ENCODE measurements at places on chromosomes 5 and 9.

- peak; percentile 69 for DNase-seq
These were observed 88.6 kb downstream of the MACROH2A1 start for GRCh38 chr5:135310328-135310989.

DNA sequence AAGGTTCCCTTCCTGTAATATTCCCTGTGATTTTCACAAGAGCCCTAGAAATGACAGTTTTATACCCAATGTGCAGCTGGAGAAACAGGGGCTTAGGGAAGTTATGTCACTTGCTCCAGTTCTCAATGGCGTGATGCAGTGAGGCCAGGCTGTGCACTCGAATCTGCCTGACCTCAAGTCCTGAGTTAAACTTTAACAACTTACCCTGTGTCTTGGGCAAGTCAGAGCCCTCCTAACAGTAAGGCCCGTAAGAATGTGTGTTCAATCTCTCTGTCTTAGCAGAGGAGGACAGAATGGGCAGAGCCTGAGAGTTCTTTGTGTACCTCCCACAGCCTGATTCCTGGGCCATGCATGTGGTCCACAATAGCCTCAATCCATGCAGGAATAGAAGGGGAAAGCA, 181.1 kb downstream of the TRIM32 start:
- DNase-seq = no peak

DNA sequence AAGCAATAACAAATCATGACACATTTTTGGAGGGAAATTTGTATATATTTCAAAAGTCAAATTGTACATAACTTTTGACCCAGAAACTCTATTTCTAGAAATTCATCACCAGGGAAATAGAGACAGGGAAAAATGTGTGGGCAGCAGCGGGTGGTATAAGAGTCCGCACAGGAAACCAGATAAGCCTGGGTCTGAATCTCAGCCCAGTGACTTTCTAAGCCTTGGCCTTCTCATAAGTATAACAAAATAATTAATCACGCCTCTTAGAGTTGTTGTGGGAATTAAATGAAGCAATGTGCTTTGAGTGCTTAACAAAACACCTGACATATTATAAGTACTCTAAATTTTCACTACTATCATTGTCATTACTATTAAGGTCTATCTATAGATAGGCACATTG, 149.2 kb upstream of the DAP start:
- DNase-seq = no peak

- no peak for DNase-seq
These were observed 104.7 kb downstream of the LHFPL2 start for GRCh38 chr5:78543916-78544315.

DNA sequence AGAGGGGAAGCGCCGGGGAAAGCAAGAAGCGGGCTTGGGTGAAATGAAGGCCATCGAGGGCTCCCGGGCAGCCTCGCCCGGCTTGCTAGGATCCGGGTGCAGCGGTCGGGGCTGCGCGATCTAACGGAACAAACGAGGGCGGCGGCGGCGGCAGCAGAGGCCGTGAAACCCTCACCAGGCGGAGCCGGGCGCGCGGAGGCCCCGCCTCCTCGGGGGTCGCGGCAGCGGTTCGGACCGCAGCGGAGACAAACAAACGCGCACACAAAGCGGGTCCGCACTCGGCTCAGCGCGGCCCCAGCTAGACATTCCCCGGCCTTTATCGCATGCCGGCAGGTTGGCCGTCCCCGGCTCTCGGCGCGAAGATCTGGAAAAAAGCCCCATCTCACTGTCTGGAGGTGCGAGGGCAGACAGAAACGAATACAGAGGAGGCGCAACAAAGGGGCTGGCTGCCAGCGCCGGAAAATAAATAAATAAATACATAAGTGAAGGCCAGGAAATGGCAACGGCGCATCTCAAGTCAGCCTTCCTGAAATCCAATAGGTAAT, 10.5 kb upstream of the TRIM36 start:
- DNase-seq = peak; percentile 28

- DNase-seq = peak; percentile 16
These were observed 9.9 kb upstream of the ALDOB start for GRCh38 chr9:101445353-101446029.

DNA sequence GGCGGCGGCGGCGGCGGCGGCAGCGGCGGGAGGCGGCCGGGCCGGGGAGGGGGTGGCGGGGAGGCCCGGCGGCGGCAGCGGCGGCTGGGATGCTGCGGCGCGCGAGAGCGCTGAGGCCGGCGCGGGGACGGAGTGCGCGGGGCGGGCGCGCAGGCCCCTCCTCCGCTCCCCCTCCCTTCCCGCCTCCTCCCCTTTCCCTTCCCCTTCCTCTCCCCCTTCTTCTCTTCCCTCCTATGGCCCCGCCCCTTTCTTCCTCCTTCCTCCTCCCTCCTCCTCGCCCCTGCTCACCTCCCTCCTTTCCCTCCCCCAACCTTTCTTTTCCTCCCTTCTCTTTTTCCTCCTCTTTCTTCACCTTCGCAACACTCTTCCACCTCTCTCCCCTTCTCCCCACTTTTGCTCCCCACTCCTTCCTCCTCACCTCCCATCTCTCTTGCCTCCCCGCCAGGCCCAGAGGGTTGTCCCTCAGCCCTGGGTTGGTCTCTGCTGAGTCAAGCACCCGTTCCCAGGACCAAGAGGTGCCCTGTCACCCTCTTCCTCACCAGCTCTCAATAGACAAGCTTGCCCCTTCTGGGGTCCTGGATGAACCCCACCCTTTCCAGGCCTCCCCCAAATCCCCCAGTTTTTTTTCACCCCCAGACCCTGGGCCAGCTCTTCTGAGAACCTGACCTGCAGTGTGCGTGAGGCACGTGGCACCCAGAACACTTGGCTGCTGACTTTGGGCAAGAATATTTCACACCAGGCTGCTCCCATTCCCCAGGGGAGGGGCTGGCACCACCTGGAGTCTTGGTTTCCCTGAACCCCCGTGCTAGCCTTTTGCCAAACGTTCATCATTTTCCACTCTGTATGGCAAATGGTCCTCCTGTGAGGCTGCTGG, at the start of gene SEMA4D:
Gene SEMA4D (minus strand): TSS at position 136 of the 874 bp plus-strand sequence. CDS start 92,657 bp downstream, outside the sequence.
- peak; percentile 74 for DNase-seq

DNA sequence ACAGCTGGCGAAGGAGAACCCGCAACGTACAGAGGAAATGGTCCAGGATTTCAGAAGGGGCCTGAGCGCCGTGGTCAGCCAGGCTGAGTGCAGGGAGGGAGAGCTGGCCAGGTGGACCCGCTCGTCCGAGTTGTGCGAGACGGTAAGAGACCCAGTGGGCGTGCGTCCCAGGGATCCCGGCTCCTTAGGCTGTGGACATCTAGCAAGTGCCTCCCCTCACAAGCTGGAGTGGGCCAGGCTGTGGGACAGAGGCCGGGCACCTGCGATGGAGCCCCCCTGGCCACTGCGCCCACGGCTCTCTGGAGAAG, 29.5 kb upstream of the LRRC14B start:
- DNase-seq = no peak

DNA sequence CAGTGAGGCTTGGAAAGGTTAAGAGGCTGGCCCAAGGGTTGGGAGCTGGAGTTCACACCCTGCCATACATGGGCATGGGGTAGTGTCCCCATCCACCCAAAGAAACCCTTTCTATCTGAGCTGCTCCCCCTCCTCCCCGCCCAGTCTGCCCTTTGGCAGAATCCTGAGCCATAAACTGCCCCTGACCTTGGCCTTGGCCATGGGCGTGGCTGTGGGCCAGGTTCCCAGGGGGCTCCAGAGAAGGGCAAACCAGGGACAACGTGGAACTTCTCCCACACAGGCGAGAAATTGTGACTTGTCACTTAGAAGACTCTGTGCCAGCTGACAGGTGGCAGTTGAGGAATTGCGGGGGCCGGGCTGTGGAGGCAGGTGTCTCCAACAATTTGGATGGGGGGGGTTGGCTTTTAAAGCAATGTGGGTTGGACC, 4.8 kb downstream of the FAM78A start:
- no peak for DNase-seq

All from fibroblast of skin of right biceps (primary cell).